Endothelial cell of coronary artery (primary cell): ENCODE measurements at places on chromosomes 2 and 18. TPM values are rescaled to one million over a fixed set of nuclear protein-coding genes. Genes with fewer than 3 reads are reported as not detected.

LRRC30 gene
- not detected in 2 replicates for total RNA-seq

GTF2A1L gene
- total RNA-seq = 0.66 TPM in 1 of 2 replicates, not detected in the other

NGEF gene
- total RNA-seq = 0.09 and 1.5 TPM in 2 replicates

AMER3 gene
- total RNA-seq = not detected in 2 replicates

PMAIP1 gene
- 10.4 and 14.7 TPM in 2 replicates for total RNA-seq

STK36 gene
- 10.9 and 24.0 TPM in 2 replicates for total RNA-seq
